ENCODE measurements at places on chromosomes 16 and 17.

GRCh38 chr16:20175358-20175757 is 101.7 kb upstream of the GPR139 start:
- no peak for DNase-seq

DNA sequence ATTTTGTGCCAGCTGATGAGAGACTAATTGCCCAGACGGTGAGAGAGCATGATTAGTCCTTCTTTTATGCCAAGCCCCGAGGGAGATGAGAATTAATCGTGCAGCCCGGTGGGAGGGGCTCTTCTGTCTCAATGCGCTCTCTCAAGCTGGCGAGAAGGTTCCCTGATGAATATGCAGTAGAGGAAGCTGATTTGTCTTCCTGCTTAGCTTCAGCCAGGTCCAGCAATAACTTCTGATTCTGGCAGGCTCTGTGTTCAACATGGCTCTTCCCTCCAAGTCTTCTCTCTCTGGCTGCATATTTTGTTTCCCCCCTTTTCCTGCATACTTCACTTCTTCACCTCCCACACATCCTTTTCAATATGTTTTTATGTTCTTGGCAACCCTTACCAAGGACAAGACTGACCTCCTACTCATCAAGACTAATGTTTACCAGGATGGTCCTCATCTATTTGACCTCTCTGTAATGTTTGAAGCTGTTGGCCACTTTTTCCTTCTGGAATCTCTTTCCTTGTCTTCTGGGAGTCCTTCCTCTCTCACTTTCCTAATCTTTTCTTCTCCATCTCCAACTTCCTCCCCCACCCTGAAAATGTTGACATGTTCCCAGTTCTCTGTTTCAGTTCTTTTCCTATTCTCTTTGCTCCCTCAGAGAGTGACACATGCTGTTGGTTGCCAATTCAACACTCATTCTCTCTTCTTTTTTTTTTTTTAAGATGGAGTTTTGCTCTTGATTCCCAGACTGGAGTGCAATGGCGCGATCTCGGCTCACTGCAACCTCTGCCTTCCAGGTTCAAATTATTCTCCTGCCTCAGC is 33.1 kb downstream of the ARL4D start:
- DNase-seq, result no peak

- peak; percentile 40 for DNase-seq
These were observed 4.7 kb downstream of the SLC12A3 start for GRCh38 chr16:56869513-56870275.

DNA sequence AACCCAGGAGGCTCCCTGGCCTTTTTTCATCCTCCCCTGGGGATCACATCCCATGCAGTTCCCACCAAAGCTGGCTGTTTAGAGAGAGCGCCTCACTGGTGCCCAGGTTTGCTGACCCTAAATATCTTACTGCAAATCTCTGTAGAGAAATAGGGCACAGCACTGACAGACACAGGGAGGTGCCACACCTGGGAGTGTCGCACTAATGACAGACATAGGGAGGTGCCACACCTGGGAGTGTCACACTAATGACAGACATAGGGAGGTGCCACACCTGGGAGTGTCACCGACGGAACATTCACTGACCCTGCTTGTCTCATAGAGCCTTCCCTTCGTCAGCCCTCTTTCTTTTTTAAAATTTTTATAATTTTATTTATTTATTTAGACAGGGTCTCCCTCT is 25.6 kb downstream of the UNK start:
- DNase-seq, result no peak

DNA sequence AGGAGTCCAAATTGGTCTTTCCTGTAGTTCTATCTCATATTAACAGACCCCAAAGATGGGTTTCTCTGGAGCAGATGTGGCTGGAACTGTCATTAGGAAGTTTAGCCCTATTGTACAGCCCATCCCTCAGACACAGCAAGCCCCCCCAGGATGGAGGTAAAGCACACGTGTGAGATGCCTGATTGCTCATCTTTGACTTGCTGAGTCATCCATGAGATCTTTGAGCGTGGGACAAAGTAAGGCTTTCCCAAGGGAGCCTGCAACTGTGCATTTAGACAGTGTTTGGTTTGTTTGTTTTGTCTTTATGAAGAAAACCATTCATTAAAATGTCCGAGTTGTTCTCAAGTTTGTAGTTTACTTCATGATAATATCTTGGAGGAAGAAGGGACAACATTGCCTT is 145.3 kb upstream of the CDH13 start:
- DNase-seq, result no peak

GRCh38 chr16:12523002-12523401 is 280.7 kb downstream of the CPPED1 start:
- DNase-seq, result no peak

GRCh38 chr17:32593003-32593402 is 106.2 kb downstream of the CDK5R1 start:
- DNase-seq, result no peak

GRCh38 chr17:78214016-78214705 is at the start of gene BIRC5:
Gene BIRC5 (plus strand): TSS chr17:78214253. CDS start chr17:78214317, 64 bp downstream.
- DNase-seq, result peak; percentile 89

- no peak for DNase-seq
These were observed 80.0 kb upstream of the NKD1 start for GRCh38 chr16:50467943-50468748.

GRCh38 chr17:57138956-57139576 is 54.0 kb downstream of the AKAP1 start:
- DNase-seq, result no peak

GRCh38 chr17:39744075-39744835 is 6.5 kb downstream of the GRB7 start:
- DNase-seq, result no peak

Measured in CD4-positive, alpha-beta T cell treated with Interleukin-12 subunit alpha and Interleukin-12 subunit beta, for 1 hour (primary cell).